ENCODE measurements at places on chromosomes 16 and 17.

DNA sequence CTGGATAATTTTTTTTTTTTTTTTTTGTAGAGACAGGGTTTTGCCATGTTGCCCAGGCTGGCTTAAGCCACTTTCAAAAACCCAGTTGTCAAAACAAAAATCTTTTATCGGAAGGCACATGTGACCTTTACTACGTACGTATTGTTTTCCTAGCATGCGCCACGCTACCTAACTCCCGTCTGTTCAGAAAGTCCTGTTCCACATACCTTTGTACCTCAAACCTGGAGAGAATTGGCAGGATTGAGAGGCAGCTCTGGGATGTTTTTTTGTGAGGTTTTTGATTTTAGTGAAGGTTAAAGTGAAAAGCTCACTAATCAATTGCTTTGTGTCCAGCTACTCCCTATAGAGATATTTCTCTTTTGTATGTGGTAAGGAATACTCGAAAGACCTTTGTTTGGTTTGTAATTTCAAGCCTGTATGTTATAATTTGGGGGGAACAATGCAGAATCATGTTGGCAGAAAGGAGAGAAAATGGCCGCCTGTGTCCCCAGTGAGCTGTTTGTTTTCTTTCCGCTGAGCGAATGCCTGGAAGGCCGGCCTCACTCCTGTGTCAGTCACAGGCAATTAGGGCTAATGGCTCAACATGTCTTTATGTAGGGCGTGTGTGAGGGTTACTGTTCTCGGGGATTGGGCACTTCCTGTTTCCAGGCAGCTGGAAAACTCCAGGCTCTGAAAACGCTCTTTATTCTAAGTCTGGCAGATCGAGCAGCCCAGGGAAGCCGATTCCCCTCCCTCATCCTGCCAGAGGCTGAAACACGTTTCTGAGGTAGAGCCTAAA, 60.8 kb upstream of the CLEC18A start:
- no peak for DNase-seq

GRCh38 chr17:61157246-61157886, 242.3 kb upstream of the TBX2 start:
- DNase-seq = no peak

DNA sequence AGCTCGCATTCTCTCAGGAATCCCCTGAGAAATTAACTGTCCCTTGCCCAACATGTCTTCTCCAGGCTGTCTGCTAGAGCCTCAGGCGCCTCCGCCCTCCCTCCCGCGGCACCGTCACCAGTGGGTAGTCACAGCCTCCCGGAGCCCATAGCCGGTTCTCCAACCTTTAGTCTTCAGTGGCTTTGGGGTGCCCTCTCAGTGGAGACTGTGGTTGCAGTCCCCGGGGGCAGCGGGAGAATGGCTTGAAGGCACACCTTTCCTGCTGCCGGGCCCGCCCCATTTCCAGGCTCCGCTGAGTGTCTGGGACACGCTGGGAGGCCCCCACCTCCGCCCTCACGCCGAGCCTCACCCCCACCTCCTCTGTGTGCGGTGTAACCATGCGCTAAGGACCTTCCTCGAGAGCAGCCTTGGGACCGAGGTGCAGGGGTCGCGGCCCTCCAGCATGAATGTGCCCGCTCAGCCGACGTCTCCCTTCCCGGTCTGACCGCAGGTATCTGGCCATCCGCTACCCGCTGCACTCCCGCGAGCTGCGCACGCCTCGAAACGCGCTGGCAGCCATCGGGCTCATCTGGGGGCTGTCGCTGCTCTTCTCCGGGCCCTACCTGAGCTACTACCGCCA, 1.7 kb downstream of the GALR2 start:
- no peak for DNase-seq

DNA sequence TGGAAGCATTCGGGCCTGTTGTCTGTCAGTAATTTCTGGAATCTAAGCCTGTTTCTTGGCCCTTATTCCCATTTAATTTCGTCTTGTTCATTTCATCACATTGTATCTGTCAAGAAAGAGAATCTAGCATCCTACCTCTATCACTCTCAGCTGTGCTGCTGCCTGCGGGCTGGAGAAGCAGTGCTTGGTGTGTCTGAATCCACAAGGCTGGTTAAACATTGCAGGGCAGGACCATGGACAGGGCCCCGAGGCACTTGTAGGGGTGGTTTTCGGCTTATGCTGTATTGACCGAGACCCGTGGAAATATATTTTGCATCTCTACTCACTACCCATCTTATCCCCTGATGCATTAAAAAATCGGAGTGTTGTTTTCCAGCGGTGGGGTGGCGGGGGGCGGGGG, 3.1 kb downstream of the RAB11FIP4 start:
- DNase-seq = no peak

GRCh38 chr17:8046929-8047768, 8.3 kb downstream of the ALOX15B start:
- no peak for DNase-seq

- DNase-seq = no peak
These were observed 260.6 kb downstream of the C16orf95 start for GRCh38 chr16:87056551-87056950.

All from stimulated activated CD8-positive, alpha-beta memory T cell treated with anti-CD3 and anti-CD28 coated beads, Interleukin-7, amount 100 ng/mL, for 1 hour (primary cell).